Stimulated activated CD8-positive, alpha-beta memory T cell treated with anti-CD3 and anti-CD28 coated beads, Interleukin-12 subunit alpha, Interleukin-12 subunit beta, amount 100 ng/mL, for 4 hours (primary cell): ENCODE measurements at places on chromosomes 5 and 9.

GRCh38 chr9:100052375-100052774 lies 46.4 kb downstream of the ERP44 start:
- DNase-seq, result no peak

GRCh38 chr5:61974680-61975079 lies 331.3 kb upstream of the KIF2A start:
- no peak for DNase-seq

DNA sequence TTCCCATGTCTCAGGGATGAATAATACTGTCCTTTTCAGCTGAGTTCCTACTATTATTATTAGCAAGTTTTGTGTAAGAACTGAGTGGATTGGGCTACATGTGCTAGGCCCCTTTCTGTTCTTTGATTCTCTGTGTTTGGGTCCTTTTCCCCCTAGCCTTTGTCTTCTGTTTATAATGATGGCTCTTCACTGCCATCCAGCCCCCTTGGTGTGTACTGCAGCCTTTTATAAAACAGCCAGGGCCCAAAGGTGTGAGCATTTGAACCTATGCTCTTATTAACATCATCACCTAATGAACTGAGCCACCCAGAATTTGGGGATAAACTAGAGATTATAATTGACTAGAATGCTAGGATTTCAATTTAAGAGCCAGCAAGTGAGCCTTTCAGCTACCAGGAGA lies 52.6 kb downstream of the PLAC8L1 start:
- no peak for DNase-seq

DNA sequence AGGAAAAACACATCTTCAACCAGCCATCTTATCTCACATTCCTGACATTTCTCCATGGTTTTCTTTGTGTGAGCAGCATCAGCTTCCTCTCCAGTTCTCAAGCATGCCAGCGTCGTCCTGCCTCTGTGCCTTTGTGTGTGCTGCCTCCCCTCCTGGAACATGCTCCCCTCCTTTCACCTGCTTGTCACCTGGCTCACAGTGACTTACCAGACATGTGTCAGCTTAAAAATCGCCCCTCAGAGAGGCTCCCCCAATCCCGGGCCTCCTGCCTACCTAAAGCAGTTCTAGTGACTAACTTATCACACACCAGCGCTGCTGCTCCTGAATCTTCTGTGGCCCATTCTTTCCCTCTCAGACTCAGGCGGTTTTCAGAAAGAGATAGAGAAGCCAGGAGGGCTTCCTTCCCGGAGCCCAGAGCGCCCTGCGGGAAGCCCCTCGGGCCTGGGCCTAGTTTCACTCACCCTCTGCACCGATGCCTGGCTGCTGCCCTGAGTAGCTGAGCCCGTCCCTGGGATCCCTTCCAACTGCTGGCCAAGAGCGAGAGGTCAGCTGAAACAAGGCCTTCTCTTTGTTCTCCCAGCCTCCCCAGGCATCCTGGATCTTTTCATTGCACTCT lies 51.1 kb upstream of the MVB12B start:
- no peak for DNase-seq

GRCh38 chr5:149360272-149360671 lies 2.4 kb downstream of the PCYOX1L start:
- DNase-seq, result no peak

- no peak for DNase-seq
Observed at GRCh38 chr9:2337627-2338026, 284.0 kb upstream of the VLDLR start.

- no peak for DNase-seq
Observed at GRCh38 chr5:88815050-88815789, 67.8 kb downstream of the MEF2C start.
